Suppressor macrophage treated with lipopolysaccharide for 4 hours (primary cell): ENCODE measurements at places on chromosomes 3 and 15.

DNA sequence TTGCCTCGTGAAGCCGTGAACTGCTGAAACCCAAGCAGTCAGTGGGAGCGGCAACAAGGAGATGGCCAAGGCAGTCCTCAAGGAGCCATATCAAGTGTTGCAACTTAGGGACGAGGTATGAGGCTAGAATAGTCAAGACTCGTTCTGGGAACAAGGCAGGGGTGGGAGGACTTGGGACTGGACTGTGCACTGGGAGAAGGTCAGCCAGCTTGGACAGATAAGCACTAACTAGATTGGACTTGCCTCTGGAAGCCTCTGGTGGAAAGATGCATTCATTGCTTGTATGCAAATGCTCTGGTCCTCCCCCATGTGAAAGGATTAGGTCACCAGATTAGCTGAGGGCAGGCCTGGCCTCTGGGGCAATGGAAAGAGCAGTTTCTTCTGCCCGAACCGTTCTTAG is 123.3 kb upstream of the CTNNB1 start:
- no peak for DNase-seq

GRCh38 chr3:153096731-153097131 is 65.3 kb upstream of the RAP2B start:
- no peak for DNase-seq

- no peak for DNase-seq
Measured at GRCh38 chr3:23183731-23184130, 19.4 kb upstream of the UBE2E2 start.

GRCh38 chr3:118181274-118181673 is 853.4 kb downstream of the IGSF11 start:
- DNase-seq: no peak

GRCh38 chr3:69378112-69378802 is 7.6 kb downstream of the FRMD4B start:
- no peak for DNase-seq

GRCh38 chr3:170813266-170813665 is 56.7 kb downstream of the RPL22L1 start:
- no peak for DNase-seq

DNA sequence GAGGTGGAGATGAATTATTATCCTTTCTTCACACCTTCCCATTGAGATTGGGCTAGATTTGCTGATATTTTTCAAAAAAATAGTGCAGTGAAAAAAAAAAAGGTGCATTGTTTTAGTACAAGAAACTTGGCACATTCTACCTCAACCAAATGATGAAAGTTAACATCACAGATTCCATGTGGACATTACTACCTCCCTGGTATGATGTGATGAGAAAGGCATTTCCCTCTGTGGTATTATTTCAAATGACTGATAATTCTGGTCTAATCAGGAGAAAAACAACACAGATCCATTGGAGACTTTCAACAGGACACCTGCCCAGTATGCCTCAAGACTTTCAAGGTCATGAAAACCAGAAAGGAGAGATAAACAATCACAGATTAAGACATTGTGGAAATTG is 313.4 kb downstream of the BCHE start:
- no peak for DNase-seq
